ENCODE measurements at places on chromosomes 1 and 21.
A peak's percentile ranks its signal among the peaks of the same experiment; 100 is the strongest.

GRCh38 chr1:113576271-113576670, 183.0 kb downstream of the PHTF1 start:
- no peak for DNase-seq

DNA sequence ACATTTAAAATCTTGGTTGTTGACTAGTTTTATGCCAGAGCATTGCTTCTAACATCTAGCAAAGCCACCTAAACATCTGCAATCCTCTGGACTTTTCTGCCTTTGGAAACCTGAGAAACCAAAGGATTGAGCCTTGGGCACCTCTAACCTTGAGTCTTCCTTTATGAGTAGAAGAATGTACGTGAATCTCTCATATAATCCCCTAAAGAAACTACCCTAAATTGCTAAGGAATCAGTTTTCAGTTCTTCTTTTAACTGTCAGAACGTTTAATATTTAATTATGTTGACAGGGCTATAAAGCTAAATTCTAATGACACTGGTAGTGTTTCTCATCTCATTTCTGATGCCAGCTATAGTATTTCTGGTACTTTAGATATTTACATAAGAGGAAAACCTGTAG, 997.3 kb downstream of the AMY1C start:
- DNase-seq = no peak

GRCh38 chr1:18956193-18957135, at the start of gene IFFO2:
IFFO2 (minus strand) TSS chr1:18956676; CDS start chr1:18956332, 344 bp downstream.
- DNase-seq = peak; percentile 98

- no peak for DNase-seq
Observed at GRCh38 chr1:84365225-84366221, 32.8 kb upstream of the DNASE2B start.

GRCh38 chr1:217630711-217631591, at the start of the genes GPATCH2 and SPATA17:
GPATCH2 (minus strand) TSS chr1:217631090; CDS start chr1:217630971, 119 bp downstream.
SPATA17 (plus strand) TSS chr1:217631344; CDS start chr1:217631379, 35 bp downstream.
- peak; percentile 87 for DNase-seq

GRCh38 chr1:242432491-242433095, 91.9 kb downstream of the PLD5 start:
- DNase-seq = no peak

DNA sequence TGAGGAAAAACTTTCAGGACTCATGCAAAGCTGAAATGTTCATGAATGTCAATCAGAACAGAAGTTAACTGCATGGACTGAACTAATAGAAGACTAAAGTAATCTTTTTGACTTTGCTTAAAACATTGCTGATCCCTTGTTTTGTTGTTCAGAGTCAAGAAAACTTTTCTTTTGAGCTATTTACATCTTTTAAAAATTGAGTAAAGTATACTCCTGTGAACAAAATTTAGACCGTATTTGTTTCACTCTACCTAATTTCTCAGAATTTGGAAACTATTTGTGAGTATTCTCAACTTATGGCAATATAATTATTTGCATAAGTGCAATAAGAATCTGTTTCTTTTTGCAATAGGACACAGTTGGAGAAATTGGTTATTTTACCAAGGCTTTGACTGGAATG, 41.1 kb downstream of the INPP5B start:
- DNase-seq = no peak

GRCh38 chr1:199574950-199575349, 452.6 kb upstream of the NR5A2 start:
- no peak for DNase-seq

DNA sequence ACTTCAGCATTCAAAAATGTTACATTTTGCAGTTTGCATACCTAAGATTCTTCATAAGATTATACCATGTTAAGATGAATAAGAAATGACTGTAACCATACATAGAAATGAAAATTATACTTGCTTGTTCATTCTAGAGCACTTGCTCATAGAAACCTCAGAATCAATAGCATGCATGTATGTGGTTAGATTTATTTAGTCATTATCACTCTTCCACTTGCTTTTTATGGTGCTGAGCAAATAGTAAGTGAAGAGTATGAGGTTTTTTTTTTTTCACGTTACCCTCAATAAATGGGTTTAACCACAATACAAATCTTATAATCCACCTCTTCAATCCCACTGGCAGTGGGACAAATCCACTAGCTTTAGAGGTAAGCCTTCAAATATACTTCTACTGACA, 84.7 kb downstream of the LRRC53 start:
- DNase-seq = no peak

GRCh38 chr1:81809808-81810207, 9.1 kb downstream of the ADGRL2 start:
- DNase-seq = no peak

DNA sequence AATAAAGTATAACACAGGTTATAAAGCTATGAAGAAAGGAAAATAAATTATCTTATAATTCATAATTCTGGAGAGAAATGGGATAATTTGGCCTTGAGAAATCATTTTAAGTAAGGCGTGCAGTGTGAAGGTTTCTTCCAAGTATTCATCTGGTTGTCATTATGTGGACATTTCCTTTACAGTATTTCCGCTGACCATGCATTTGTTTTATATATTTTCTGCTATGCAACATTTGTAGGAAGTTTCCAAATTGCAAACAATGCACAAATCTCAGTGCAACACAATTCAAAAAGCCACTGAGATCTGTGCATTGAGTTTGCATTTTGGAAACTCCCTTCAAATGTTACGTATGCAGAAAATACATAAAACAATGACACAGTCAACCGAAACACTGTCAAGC, 17.8 kb downstream of the ZNF670 start:
- no peak for DNase-seq

DNA sequence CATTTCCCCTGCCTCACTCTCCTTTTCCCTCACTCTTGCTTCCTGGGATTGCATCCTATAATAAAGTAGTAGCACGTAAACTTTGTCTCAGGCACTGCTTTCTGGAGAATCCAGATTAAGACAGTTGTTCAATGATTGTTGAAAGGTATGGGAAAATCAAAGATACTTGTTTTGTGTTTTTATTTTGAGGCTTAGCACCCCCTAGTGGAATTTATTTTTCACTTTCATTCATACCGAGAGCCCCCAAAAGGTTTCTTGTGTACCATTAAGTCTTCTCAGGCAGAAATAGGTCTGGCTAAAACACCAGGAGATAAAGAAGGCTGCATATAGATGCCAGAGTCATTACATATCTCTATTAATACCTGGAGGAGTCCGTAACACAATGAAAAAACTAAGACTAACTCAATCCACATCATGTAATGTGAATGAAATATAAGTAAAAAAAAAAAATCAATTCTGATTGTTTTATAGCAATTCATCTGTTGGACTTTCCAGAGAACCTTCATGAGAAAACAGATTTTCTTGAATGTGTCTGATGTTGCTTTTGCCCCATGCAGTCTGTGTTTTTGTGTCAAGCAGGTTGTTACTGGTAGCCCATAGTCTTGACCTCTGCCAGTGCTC, 103.5 kb downstream of the RPE65 start:
- no peak for DNase-seq

- DNase-seq = no peak
Observed at GRCh38 chr1:14571810-14572767, 26.4 kb upstream of the KAZN start.

GRCh38 chr21:37220433-37220980, 46.6 kb downstream of the VPS26C start:
- no peak for DNase-seq

- DNase-seq = no peak
Observed at GRCh38 chr21:27202301-27202700, 235.4 kb upstream of the ADAMTS5 start.

GRCh38 chr21:40845441-40845995, 1.4 kb downstream of the DSCAM start:
- no peak for DNase-seq

- DNase-seq = no peak
Observed at GRCh38 chr1:88726697-88727096, 42.6 kb downstream of the PKN2 start.

DNA sequence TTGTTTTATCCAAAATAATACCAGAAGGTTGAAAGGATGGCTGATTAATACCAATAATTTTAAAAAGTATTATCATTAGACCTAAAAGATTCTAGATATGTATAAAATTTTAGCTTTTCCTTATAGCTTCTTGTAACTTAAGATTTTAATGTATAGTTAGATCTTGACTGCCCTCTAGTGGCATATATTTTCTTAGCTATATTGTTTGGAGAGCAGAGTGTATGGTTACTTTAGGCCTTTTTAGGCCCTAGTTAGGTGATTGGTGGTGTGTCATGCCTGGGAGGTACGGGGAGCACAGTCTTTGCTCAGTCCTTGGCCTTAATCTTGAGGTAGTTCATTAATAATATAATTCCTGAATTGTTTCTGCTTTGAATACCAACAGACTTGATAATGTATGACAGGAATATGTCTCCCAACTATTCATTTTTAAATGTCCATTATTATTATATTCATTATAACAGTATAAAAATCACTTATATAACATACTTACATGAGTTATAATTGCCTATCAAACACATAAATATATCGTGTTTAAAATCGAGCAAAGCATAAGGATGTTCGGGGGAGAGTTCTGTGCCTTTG, 328.4 kb downstream of the ZP4 start:
- no peak for DNase-seq

DNA sequence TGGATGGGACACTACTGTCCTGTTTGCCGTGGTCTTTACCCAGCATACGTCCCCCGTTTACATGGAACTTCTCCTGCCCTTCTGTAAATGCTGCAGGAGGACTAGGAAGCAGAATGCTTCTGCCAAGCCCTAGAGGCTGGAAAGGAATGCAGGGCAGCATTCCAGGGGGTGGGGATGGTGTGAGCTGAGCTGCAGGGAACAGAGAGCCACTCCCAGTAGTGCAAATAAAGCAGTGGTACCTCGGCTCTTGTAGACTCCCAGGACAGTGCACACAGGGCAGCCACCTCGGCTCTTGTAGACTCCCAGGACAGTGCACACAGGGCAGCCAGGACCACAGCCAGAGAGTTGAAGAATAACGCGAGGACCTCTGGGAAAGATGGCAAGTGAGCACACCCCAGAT, 35.4 kb downstream of the PTPRU start:
- no peak for DNase-seq

DNA sequence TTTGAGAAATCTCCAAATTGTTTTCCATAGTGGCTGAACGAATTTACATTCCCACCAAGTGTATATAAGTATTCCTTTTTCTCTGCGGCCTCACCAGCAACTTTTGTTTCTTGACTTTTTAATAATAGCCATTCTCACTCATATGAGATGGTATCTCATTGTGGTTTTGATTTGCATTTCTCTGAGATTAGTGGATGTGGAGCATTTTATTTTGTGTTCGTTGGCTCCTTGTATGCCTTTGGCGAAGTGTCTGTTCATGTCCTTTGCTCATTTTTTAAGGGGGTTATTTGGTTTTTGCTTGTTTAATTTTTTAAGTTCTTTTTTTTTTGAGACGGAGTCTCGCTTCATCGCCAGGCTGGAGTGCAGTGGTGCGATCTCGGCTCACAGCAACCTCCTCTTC, 45.1 kb upstream of the MPC2 start:
- DNase-seq = no peak

GRCh38 chr1:56424744-56425493, 154.4 kb downstream of the PLPP3 start:
- no peak for DNase-seq

DNA sequence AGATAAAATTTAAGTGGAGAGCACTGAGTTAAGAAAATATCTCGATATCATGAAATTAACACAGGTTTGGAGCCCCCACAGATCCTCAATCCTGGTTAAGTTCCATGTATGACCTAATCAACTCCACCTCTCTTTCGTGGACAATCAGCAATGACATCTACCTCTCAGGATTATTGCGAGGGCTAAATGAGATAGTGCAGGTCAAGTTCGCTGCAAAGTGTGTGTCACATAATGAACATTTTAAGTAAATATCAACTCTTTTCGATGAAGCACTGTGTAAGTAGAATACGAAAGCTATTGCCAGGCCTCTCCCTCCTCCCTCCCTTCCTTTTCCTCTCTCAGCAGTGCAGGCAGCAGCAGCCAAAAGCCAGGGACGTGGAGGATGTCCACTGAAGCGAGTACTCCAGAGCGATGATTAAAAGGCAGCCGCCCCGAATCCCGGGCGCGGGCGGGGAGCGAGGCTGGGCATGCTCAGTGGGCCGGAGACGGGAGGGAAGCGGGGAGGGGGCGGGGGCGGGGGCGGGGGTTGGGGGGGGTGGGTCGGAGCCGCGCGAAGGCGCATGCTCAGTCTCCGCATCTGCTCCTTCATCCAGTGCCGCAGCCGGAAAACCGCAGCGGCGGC, at the start of gene CAMSAP2:
TSS of gene CAMSAP2 (plus strand) at position 567 of the 622 bp plus-strand sequence. CDS start 935 bp downstream, outside the sequence.
- peak; percentile 92 for DNase-seq

DNA sequence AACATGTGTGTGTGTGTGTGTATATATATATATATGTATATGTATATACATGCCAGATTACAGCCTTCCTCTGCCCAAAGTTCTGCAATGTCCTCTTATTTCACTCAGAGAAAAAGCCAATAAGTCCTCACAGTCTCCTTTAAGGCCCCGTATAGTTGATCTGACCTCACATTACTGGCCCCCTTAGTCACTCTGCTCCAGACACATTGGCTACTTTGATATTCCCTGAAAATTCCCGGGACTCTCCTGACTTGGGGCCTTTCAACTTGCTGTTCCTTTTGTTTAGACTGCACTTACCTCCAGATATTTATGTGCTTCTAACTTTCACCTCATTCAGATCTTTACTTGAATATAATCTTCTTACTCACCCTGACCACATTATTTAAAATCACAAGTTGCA, 4.2 kb upstream of the BSDC1 start:
- DNase-seq = no peak

DNA sequence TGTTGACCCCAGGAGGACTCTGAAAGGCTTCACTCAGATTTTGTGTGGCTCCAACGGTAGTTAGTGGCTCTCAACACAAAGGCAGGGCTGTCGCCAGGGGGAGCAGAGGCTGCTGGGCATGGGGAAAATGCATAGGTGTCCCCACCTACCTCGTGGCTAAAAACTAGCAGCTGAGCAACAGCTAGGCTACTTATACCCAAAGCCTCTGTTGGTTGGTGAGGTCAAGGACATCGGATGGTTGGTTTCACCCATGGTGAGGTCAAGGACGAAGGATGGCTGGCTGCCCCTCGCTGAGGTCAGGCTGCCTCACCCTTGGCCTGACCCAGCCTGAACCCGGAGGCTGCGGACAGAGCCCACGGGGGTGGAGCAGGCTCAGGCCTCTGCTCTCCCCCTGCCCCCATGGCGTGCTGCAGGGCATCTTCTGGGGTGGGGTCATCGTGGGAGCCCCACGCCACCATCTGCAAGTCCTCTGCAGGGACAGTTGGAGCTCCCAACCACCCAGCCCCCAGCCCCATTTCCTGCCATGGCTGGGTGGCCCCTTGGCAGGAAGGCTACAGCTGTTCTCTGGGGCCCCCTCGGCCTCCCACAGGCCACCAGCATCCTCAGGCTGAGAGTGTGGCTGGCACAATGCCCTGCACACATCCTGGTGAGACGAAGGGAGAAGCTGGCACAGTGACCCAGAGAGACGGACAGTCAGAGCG, 8.5 kb upstream of the GNB1 start:
- peak; percentile 60 for DNase-seq

Measured in suprapubic skin (tissue), 4 donors.